ENCODE measurements at places on chromosomes 4 and X.

GRCh38 chr4:182303847-182304246 is 60.6 kb downstream of the TENM3 start:
- DNase-seq, result no peak

- DNase-seq, result no peak
These were observed 71.7 kb upstream of the BCOR start for GRCh38 chrX:40169193-40170101.

GRCh38 chr4:149980941-149981340 is 97.3 kb upstream of the DCLK2 start:
- peak; percentile 16 for DNase-seq

GRCh38 chr4:1172971-1173757 is 781 bp upstream of the SPON2 start:
- DNase-seq, result peak; percentile 50

GRCh38 chr4:2472187-2472586 is 3.3 kb downstream of the RNF4 start:
- DNase-seq, result no peak
